ENCODE measurements at places on chromosomes 3 and 15.
A peak's percentile ranks its signal among the peaks of the same experiment; 100 is the strongest.

DNA sequence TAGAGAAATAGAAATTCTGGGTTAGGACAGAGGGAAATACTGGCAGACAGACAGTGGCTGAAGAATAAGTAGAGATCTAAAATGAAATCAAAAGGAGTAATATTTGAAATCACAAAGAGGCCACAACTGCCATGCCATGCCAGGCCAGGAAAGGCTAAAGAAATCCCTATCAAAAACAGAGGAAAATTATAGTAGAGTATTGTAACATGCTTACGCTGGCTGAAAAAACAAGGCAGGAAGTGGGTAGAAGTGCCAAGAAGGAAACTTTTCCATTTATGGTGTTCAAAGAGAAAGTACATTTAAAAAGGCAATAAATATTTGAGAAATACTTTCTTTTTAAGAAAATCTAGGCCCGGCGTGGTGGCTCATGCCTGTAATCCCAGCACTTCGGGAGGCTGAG, 415.7 kb downstream of the PLCL2 start:
- no peak for DNase-seq

- DNase-seq = no peak
Observed at GRCh38 chr3:70726961-70727360, 414.5 kb upstream of the MDFIC2 start.

DNA sequence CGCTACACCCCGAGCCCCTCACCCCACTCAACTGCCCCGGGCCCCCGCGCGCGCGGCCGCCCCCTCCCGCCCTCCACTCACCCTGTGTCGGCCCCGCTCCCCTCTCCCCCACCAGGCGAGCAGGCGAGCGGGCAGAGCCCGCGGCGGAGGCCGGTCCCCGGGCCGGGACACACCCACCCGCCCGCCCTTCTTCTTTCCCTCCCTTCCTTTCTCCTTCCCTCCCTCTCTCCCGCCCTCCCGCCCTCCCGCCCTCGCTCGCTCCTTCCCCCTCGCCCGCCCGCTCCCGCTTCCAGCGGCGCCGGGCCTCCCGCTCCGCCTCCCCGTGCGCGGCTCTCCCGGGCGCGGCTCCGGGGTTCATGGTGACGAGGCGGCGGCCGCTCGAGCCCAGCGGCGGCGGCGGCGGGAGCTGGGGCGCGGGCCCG, at the start of gene CTDSPL:
CTDSPL (plus strand) TSS at position 261 of the 422 bp plus-strand sequence. CDS start 320 bp downstream, outside the sequence.
- DNase-seq = peak; percentile 85

- DNase-seq = no peak
Observed at GRCh38 chr3:71916747-71917369, 131.9 kb upstream of the PROK2 start.

GRCh38 chr15:52505151-52505550, 23.5 kb downstream of the MYO5A start:
- DNase-seq = no peak

GRCh38 chr3:141286856-141287255, 55.2 kb downstream of the PXYLP1 start:
- DNase-seq = no peak

DNA sequence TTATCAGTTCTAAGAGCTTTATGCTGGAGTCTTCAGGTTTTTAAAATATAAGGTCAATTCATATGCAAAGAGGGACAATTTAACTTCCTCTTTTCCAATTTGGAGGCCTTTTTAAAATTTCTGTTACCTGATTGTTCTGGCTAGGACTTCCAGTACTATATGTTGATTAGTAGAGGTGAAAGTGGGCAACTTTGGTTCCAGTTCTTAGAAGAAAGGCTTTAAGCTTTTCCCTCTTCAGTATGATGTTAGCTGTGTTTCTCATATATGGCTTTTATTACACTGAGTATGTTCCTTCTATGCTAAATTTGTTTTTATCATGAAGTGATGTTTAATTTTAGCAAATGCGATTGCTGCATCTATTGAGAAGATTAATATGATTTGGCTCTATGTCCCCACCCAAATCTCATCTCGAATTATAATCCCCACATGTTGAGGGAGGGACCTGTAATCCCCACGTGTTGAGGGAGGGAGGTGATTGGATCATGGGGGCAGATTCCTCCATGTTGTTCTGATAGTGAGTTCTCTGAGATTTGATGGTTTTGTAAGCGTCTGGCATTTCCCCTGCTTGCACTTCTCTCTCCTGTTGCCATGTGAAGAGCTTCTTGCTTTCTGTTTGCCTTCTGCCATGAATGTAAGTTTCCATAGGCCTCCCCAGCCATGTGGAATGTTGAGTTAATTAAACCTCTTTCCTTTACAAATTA, 33.8 kb downstream of the FAIM start:
- no peak for DNase-seq

DNA sequence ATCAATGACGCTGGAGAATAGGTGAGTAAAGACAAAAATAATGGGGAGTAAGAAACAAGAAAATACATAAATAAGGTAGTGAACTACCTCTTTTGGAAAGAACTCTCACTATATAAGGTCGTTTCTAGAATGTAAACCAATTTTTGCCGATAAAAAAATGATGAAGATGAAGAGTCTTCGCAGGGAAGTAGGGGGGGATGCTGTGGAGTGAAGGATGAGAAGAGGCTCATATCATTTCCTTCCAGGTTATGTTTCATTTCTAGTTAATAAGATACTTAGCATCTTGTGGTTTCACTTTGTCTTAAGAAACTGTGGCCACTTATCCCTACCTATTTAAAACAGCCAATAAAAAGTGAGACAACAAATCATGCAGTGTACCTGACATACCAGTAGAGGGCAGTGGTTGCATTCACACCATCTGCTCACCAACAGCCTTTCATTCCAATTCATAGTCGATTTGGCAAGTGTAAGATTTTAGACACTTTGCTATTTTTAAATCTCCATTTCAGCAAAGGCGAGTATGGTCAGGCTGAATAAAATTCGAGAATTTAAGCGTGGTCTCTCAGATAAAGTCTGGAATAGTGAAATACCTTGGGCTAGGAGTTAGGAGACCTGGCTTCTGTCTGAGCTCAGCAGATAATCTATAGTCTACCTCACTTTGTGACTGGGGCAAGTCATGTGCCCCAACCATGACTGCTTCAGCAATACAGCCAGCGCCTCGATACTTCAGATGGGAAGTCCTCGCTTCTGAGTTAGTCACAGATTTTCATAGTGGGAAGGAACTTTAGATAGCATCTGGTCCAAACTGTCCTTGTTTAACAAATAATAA, 28.9 kb upstream of the ICE2 start:
- peak; percentile 61 for DNase-seq

- DNase-seq = no peak
Observed at GRCh38 chr3:101195951-101196713, 124.2 kb downstream of the IMPG2 start.

DNA sequence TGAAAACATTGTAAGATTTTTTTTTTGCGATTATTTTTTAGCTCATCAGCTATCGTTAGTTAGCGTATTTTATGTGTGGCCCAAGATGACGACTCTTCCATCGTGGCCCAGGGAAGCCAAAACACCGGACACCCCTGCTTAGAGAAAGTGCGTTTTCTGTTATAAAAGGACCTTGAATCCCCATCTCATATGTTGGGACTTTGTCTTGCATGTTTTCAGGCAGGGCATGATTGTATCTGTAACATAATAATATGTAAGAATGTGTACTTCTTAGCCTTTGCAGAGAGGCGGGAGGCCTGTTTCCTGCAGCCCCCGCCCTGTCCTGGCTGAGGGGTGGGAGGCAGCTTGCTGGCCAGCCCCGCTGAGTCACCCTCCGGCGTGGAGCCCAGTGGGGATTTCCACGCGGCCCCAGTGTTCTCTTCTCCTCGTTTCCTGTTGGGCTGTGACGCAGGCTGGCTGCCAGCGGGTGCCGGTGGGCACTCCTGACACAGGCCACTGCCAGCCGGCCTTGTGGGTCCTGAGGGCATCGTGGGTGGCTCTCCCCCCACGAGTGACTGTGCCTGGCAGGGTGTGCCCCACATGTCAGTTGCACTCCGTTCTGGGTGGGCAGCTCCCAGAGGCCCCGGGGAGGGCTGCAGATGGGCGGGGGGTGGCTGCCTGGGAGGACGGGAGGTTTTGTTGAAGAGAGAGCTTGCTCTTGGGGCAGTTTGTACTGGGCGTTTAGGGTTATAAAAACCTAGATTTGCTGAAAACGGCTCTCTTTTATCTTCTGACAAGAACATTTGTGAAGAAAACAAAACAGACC, 55.6 kb downstream of the SMAD3 start:
- peak; percentile 88 for DNase-seq

DNA sequence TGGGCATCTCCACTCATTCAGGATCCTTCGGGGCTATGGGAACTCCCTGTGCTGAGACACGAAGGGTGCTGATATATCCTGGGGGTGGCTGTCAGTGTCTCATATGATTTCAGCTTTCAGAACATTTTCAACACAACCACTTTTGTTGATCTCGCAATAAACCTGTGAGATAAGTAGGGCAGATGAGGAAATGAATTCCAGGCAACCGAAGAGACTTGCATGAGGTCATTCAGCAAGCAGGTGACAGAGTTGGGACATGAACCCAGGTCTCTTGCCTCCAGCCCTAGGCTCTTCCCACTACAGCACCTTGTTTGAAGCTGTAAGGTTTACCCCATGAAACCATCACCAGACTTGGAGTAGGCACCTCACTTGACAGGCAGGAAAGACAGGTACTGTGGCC, 16.6 kb downstream of the DUOX1 start:
- DNase-seq = no peak

GRCh38 chr15:35397027-35397426, 148.9 kb downstream of the DPH6 start:
- DNase-seq = no peak

GRCh38 chr3:153273217-153273616, 111.2 kb downstream of the RAP2B start:
- no peak for DNase-seq

DNA sequence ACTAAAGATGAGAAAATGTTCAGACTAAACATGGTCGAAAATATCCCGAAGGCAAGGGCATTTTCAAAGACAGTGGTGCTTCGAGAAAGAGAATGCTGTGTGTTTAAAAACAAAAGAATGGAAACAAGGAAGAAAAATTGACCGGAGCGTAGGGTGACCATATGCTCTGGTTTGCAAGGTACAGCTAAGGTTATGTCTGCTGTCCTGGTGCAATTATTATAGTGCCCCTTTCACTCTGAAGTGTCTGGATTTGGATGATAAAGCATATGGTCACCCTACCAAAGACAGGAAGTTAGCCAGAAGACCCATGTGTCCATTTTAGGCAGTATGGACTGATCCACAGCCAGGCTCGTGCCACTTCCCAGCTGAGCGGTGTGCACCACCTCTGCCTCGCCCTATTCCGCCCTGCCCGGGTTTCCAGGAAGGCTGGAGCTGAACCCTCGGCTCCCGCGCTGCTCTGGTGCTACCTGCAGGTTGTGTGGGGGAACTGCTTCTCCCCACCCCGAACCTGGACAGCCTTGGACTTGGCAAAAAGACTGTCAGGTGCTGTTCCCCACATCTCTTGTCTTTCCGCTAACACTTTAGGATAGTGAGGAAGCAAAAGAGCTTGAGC, 25.2 kb downstream of the GOLGA6D start:
- peak; percentile 85 for DNase-seq

All from islet precursor cell (in vitro differentiated cells).